Osteoblast (primary cell): ENCODE measurements at places on chromosomes 3 and 15. TPM values are rescaled to one million over a fixed set of nuclear protein-coding genes. Genes with fewer than 3 reads are reported as not detected.
A peak's percentile ranks its signal among the peaks of the same experiment; 100 is the strongest.

GRCh38 chr3:166388321-166388720 lies 551.1 kb upstream of the BCHE start:
- DNase-seq: no peak
- H3K27ac ChIP-seq: no peak overlapping the region
- H3K4me1 ChIP-seq: no peaks in the 10 kb centered on the region
- no peaks in the 10 kb centered on the region for H3K36me3 ChIP-seq
- no peak overlapping the region for H3K4me3 ChIP-seq
- H3K27me3 ChIP-seq: no peaks in the 10 kb centered on the region

The SNTN gene
- total RNA-seq: not detected in 2 replicates

- peak overlapping the region; percentile 92 for H3K27ac ChIP-seq
- H3K4me3 ChIP-seq: peak overlapping the region; percentile 68
- DNase-seq: peak; percentile 86
- no peaks in the 10 kb centered on the region for H3K27me3 ChIP-seq
- H3K36me3 ChIP-seq: peaks cover 37% of the 10 kb centered on the region
Measured at GRCh38 chr3:4986175-4986781, 7.0 kb downstream of the BHLHE40 start.

DNA sequence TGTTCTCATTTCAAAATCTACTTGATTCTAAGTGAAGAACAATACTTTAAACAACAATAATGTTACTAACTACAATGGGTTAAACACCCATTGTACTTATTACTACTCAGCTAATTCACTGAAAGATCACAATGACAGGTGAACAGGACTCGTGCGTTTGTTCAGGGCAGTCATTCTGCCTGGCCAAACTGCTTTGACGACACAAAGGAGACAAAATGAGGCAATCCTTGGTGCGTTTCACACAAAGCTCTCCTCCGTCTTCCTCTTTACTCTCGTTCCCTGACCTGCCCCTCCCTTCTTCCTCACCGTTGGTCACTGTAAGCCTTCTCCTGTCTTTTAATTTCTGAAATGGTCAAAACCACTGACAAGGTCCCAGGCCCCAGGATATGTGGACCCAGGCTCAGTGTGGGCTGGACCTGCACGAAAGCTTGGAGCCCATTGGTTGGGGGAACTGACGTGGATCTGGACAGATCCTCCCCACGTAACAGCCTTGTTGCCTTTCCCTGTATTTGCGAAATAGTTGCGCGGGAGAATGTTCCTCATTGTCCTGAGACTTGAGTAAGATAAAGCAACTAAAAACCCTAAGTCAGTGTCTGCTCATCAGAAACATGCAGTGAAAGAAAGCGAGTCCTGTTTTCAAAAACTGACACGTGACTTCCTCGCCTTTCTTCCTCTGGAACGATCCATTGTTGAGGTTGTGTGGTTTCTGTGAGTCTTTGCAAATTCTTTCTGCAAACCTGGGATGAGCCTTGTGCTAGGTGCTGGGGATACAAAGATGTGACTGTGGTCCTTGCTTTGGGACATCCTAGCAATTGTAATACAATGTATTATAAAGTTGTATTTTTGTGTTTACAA lies 147.1 kb upstream of the RGMA start:
- H3K27ac ChIP-seq: no peak overlapping the region
- no peaks in the 10 kb centered on the region for H3K27me3 ChIP-seq
- no peak overlapping the region for H3K4me3 ChIP-seq
- no peaks in the 10 kb centered on the region for H3K4me1 ChIP-seq
- no peaks in the 10 kb centered on the region for H3K36me3 ChIP-seq
- no peak for DNase-seq

DNA sequence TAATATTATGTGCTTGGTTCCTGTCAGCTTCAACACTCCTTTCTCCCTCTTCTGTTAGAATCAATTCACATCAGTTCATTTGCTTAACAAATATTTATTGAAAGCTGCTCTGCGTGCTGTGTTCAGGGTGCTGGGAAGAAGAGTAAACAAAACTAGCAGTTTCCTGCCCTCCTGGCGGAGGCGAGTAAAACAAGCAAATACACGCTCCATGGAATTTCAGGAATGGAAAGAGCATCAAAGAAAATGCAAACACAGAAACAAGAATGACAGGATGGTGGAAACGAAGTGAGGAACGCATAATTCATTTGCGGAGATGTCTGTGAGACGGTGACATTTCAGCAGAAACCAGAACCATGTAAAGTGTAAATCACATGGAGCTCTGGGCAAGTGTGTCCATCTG lies 49.4 kb upstream of the SPTSSB start:
- peaks cover 7% of the 10 kb centered on the region for H3K4me1 ChIP-seq
- no peak for DNase-seq
- no peak overlapping the region for H3K4me3 ChIP-seq
- no peak overlapping the region for H3K27ac ChIP-seq
- no peaks in the 10 kb centered on the region for H3K27me3 ChIP-seq

The WDR93 gene
- total RNA-seq: under 0.01 and 0.36 TPM in 2 replicates

DNA sequence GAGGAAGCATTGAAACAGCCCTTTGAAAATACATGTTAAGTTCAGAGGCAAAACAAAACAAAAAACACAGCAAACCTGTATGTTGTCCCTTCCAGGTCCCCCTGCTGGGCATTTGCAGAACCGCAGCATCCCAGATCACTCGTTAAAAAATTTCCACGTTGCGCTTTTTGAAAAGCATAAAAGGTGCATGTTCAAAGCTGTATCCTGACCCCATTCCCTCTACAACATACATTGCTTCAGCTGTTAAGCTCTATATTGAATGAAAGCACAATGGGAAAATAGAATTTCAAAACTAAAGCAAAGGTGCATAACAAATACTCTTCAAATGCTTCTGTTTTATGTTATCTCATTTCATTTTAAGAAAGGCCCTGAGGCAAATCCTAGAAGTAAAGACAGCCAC lies 328.3 kb downstream of the THSD4 start:
- peaks cover 26% of the 10 kb centered on the region for H3K4me1 ChIP-seq
- no peak for DNase-seq
- no peaks in the 10 kb centered on the region for H3K27me3 ChIP-seq
- no peaks in the 10 kb centered on the region for H3K36me3 ChIP-seq
- no peak overlapping the region for H3K27ac ChIP-seq
- no peak overlapping the region for H3K4me3 ChIP-seq

DNA sequence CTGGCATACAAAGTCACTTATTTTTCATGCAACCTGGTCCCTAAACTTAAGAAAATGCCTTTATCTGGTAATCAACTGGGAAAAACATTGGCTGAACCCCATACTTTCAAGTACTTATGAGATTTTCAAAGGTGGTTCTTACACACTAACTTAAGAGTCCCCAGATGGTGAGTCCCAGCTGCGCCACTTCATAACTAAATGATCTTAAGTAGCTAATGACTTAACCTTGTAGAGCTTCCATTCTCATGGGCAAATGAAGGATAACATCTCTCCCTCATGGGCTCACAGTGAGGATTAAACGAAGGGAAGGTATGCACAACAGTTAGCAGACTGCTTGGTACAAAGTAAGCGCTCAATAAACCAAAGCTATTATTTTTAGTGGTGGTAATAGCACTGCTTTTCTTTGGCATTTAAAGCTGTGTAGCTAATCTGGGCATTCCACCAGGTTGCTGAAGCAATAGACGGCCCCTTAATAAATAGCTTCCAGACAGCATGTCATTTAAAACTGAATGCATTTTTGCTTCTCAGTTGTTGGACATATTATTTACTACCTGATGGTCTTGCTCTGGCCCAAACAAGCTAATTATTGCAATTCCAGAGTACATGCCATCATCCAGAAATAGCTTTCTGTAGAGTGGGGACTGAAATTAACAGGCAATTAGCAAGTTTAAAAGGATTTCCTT lies 55.4 kb downstream of the LIPC start:
- no peak overlapping the region for H3K4me3 ChIP-seq
- DNase-seq: no peak
- H3K27me3 ChIP-seq: no peaks in the 10 kb centered on the region
- no peaks in the 10 kb centered on the region for H3K36me3 ChIP-seq
- H3K4me1 ChIP-seq: no peaks in the 10 kb centered on the region

GRCh38 chr3:170040418-170040817 lies 2.6 kb downstream of the GPR160 start:
- no peaks in the 10 kb centered on the region for H3K36me3 ChIP-seq
- H3K27me3 ChIP-seq: peaks cover 52% of the 10 kb centered on the region
- H3K4me1 ChIP-seq: peaks cover 4% of the 10 kb centered on the region
- peak; percentile 44 for DNase-seq
- no peak overlapping the region for H3K27ac ChIP-seq
